ENCODE measurements at places on chromosomes 4 and X. TPM values are rescaled to one million over a fixed set of nuclear protein-coding genes. Genes with fewer than 3 reads are reported as not detected.

- DNase-seq, result no peak
Observed at GRCh38 chrX:54695231-54695630, 102.8 kb downstream of the ITIH6 start.

DNA sequence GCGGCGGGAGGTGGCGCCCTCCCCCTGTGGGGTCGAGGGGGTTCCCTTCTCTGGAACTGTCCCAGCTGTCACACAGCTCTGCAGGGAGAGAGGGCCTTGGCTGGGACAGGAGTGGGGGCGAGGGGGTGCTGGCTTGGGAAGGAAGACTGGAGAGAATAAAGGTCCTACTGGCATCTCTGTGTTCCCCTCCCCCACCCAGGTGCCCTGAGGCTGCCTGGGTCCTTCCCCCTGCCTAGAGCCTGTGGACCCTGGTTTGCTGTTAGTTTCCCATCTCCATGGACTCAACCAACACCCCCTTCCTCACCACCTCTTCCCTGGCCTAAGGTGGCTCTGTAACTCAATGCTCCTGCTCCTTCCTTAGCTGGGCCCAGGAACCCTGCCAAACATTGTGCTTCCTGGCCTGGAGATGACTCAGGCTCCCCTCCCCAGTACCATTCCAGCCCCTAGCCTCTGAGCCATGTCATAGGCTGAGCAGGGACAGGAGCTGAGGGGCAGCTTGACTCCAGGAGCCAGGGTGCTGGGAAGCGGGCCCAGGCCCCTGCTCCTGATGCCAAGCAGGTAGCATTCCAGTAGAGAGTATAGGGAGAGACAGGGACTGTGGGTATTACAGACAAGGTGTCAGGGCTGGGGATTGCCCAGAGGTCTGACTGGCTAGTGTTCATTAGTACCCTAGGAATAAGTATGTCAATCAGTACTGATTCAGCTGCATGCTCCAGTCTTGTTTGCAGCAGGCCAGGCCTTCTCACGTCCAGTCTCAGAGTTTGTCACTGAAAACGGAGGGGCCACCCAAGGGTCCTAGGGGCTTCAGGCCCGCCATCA is 100.7 kb downstream of the EFNB1 start:
- no peak for DNase-seq

DNA sequence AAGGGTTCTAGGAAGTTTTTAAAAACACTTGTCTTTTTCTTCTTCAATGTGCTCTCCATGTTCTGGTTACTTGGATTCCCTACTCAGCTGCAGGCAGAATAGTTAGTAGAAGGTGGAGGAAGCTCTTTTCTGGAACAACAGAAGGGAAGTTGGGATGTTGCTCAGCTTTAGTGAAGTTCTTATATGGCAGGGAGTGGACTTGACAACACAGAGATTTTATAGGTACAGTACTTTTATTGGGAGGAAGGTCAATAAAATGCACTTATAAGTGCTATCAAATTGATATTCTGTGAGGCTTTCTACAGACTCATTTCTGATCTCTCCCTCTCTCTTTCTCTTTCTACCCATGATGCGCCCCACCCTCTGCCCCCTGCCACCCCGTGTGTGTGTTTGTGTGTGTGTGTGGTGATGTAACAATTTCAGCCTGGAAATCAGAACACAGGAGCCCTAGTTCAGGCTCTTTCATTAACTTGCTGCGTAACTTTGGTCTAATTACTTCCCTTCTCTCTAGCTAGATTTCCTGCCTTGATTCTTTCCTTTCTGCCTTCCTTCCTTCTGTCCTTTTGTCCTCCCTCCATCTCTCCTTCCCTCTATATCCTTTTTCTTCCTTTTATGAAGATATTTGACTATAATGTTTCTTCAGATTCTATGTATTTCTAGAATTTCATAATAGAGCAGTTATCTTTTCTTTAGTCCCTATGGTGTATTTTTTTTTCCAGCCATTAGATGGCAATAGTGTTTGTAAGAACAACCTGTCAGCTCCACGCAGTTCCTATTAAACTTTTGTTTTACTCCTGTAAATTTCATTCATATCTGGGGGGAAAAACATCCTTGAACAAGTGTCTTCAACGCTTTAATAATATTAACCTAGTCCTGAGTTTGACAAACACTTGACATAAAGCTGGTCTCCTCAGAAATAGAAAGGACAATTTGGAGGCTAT is 37.1 kb downstream of the HEPH start:
- DNase-seq, result no peak

DNA sequence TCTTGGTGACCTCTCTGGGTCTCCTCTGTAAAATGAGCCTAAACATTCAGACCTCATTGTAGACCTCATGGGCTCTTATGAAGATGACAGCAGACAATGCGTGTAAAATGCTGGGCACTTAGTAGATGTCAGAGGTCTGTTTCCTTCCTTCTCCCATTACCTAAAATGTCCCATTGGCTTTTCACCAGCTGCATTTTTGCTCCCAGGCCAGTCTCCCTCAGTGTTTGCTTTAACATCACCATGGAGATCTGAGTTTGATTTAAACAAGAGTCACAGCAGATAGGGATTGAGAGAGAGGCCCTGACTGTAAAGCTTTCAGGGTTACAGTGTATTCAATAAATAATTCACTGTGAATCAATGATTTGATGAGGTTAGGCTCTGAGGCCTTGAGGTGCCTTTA is 24.3 kb downstream of the PSAPL1 start:
- no peak for DNase-seq

DNA sequence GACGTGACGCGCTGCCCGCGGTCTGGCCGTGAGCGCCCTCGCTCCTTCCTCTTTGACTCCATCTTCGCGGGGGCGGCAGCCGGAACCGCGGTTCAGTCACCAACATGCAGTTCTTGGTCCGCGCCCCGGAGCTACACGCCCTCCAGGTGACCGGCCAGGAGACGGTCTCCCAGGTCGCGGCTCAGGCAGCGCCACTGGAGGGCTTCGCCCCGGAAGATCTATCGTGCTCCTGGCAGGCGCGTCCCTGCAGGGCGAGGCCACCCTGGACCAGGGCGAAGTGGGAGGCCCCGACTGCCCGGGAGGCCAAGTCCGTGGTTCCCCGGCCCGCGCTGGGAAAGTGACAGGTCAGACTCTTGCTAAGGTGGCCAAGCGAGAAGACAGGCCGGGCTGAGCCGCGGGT is 2.9 kb downstream of the TRIML2 start:
- no peak for DNase-seq

The BCAP31 gene
- 197 TPM for polyA plus RNA-seq

The FAAH2 gene
- polyA plus RNA-seq, result 11.7 TPM

The KLHL13 gene
- polyA plus RNA-seq, result 102 TPM

Data from left renal cortex interstitium (tissue), 4 donors.